NCI-H748 treated with DMSO at 0.1 percent for 48 hours (cell line): ENCODE measurements at places on chromosomes 13 and 19.

DNA sequence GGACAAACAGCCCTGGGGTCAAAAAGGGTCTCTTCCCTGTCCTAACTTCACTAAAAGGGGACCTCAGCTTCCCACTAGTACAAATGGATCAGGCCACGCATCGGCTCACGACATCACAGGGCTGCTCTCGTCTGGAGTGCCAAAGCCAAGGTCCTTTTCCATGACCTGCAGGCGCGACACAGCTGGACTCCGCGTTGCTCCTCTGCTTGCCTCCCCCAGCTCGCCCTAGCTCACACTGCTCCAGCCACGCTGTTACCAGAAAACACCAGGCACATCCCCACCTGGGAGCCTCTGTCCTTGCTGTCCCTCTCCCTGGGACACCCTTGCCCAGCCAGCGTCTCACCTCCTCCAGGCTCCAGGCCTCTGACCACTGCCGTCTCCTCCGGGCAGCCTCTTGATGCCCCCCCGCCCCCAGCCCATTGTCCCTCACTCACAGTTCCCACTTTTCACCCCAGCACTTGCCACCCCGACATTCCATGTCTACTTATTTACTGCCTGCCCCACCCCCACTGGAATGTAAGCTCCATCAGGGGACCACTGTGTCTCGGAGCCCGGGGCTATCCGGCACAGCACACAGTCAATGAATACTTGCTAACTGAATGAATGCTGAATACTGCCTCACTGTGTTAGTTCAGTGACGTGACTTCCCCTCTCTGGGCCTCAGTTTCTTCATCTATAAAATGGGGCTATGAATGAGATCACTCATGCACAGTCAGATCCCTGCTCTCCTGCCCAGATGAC lies 20.7 kb downstream of the AKT2 start:
- DNase-seq, result no peak

- no peak for DNase-seq
These were observed 533 bp downstream of the ZNF544 start for GRCh38 chr19:58229255-58229639.

GRCh38 chr13:81224209-81224833 lies 883.4 kb upstream of the SPRY2 start:
- DNase-seq, result no peak

GRCh38 chr19:1360126-1360817 lies 23.4 kb upstream of the NDUFS7 start:
- DNase-seq, result no peak

DNA sequence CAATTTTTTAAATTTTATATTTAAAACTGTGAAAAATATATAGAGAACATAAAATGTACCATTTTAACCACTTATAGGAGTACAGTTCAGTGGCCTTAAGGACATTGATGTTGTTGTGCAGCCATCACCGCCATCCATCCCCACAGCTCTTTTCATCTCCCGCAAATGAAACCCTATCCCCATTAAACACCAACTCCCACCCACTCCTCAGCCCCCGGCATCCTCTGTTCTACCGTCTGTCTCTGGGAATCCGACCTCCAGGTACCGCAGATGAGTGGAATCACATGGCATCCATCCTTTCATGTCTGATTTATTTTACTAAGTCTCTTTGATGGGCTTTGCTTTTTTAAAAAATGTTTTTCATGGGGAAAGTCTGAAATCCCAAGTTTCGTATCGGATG lies 23.8 kb upstream of the SMIM17 start:
- DNase-seq, result no peak

- no peak for DNase-seq
These were observed 82.4 kb downstream of the GGACT start for GRCh38 chr13:100506154-100506553.

- DNase-seq, result no peak
These were observed 19.6 kb downstream of the IER2 start for GRCh38 chr19:13169769-13170168.

GRCh38 chr19:13069415-13070359 lies 33.0 kb downstream of the LYL1 start:
- no peak for DNase-seq

DNA sequence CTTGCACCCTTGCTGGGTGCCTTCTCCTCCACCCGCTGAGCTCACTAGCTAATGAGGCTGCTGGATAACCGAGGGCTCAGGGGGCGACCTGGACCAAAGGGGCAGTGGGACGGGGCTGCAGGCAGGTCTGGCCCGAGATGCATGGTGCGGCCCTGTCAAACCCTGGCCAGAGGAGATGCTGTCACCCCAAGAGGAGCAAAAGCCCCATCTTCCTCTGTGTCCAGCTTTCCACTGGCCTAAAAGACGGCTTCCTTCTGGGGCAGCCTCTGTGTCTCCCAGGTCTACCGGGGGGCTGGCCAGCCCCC lies 261.8 kb downstream of the TBC1D4 start:
- no peak for DNase-seq

- DNase-seq, result no peak
These were observed 93.2 kb upstream of the SOX1 start for GRCh38 chr13:111973605-111974340.

DNA sequence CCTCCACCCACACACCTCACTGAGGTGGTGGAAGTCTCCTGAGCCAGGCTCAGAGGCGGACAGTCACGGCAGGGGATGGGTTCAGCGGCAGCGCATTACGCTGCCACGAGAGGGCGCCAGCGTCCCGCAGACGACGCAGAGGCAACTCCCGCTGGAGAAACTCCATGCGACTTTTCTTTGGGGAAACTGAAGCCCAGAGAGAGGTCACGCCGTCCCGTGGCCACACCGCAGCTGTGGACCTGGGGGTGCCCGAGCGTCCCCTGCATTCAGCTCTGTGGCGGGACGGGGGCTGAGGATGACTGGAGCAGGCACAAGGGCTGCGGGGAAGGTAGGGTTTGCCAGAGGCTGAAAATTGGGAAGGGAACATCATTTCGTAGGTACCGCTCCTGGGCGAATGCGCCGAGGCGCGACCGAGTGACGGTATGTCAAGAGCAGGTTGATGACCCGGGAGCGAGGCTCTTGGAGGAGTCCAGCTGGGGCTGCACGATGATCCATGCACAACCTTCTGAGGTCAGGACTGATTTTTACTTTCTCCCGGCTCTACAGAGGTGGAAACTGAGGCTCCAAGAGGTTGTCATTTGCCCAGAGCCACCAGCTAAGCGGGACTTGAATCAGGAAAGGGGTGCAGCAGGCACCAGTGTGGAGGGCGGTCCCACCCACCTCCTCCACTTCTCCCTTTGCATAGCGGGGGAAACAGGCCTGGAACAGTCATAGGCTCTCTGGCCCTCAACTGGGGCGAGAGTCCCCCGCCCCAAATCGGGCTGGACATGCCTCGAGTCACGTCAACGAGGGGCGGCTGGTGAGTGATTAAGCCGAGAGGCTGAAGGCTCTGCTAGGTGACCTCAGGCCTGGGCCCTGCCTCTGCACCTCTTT lies 690 bp upstream of the ARRDC2 start:
- DNase-seq, result peak; percentile 48

DNA sequence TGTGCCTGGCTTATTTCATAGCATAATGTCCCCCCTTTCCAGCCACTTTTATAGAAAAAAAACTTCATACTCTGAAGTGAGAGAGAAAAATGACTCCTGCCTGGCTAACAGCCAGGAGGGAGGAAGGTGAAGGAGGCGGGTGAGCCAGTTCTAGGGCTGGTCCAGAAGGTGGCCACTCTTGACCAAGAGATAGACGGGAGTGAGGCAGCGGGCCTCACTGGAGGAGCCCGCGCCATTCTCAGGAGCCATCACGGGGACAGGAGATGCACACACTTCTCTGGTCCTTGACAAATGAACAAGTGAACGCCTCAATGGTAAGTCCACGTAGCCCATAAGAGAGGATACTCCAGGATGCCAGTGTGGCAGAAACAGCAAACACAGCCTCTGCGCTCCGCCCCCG lies 231.4 kb downstream of the UQCRFS1 start:
- no peak for DNase-seq

DNA sequence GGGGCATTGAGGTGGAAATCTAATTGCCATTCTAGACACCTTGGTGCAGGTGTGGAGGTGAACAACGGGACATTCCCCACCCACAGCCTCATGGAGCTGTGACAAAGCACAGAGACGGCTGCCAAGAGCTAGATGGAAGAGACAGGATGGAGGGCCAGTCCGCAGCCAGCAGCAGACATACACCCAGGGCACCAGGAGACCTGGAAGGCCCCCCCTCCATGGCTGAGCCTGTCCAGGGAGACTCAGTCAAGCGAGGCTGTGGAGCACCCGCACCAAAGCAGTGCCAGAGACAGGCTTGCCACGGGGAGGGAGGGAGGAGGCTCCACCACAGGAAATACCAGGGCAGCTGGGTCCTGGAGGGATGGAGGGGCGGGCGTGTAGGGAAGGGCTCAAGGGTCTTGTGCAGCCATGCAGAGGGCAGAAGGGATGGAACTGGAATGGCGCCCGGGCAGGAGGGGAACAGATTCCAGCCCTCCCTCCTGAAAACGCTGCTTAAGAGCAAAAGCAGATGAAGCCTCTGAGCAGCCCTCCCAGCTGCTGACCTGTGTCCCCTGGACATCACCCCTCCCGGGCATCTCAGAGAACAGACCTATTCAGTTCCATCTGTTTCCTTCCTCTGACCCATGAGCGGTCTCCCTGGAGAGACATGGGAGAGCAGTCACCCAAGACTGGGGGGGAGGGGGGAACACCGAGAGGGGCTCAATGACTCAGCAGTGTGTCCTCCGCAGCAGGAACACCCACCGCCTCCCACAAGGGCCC lies 14.4 kb downstream of the EPS15L1 start:
- no peak for DNase-seq

DNA sequence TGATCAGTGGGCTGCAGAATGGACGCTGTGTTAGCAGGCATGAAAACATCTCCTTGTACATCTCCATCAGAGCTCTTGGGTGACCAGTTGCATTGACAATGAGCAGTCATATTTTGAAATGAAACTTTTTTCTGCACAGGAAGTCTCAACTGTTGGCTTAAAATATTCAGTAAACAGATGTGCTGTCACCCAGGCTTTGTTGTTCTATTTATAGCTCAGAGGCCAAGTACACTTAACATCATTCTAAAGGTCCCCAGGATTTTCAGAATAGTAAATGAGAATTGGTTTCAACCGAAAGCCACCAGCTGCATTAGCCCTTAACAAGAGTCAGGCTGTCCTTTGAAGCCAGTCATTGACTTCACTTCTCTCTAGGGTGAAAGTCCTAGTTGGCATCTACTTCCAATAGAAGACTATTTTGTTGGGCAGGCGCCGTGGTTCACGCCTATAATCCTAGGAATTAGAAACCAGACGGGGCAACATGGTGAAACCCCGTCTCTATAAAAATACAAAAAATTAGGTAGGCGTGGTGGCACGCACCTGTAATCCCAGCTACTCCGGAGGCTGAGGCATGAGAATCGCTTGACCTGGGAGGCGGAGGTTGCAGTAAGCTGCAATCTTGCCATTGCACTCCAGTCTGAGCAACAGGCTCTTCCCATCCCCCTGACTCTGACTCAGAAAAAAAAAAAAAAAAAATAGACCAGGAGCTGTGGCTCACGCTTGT lies 7.9 kb upstream of the PDE4A start:
- no peak for DNase-seq

DNA sequence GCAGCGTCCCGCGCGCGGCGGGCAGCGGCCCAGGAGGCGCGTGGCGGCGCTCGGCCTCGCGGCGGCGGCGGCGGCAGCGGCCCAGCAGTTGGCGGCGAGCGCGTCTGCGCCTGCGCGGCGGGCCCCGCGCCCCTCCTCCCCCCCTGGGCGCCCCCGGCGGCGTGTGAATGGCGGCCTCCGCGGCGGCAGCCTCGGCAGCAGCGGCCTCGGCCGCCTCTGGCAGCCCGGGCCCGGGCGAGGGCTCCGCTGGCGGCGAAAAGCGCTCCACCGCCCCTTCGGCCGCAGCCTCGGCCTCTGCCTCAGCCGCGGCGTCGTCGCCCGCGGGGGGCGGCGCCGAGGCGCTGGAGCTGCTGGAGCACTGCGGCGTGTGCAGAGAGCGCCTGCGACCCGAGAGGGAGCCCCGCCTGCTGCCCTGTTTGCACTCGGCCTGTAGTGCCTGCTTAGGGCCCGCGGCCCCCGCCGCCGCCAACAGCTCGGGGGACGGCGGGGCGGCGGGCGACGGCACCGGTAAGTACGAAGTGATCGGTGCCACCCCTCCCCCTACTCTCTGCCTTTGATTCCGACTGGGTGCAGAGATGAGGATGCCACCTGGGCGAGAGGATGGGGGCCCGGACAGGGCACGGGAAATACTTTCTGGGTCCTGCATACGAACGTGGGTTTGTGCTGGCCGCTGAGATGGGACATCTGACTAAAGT lies 874 bp downstream of the TRIM28 start:
- DNase-seq, result no peak

DNA sequence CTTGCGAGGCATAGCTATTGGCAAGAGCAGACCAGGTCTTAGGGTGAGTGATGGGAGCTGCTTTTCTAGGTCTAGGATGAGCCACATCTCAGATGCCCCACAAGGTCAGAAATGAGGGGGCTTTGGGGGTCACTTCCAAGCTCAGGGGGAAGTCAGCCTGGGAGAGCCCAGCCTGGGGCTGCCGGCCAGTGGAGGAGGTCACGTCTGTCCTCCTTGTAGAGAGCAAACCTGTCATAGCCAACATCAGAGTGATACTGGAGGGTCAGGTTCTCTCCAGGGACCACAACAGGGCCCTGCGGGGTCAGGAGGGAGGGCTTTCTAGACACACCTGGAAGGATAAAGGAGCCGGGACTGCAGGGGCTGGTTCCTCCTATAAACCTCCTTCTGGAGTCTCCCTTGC lies 2.4 kb downstream of the LILRA5 start:
- DNase-seq, result no peak

- DNase-seq, result no peak
These were observed 1.0 kb upstream of the RPS5 start for GRCh38 chr19:58385891-58386575.

DNA sequence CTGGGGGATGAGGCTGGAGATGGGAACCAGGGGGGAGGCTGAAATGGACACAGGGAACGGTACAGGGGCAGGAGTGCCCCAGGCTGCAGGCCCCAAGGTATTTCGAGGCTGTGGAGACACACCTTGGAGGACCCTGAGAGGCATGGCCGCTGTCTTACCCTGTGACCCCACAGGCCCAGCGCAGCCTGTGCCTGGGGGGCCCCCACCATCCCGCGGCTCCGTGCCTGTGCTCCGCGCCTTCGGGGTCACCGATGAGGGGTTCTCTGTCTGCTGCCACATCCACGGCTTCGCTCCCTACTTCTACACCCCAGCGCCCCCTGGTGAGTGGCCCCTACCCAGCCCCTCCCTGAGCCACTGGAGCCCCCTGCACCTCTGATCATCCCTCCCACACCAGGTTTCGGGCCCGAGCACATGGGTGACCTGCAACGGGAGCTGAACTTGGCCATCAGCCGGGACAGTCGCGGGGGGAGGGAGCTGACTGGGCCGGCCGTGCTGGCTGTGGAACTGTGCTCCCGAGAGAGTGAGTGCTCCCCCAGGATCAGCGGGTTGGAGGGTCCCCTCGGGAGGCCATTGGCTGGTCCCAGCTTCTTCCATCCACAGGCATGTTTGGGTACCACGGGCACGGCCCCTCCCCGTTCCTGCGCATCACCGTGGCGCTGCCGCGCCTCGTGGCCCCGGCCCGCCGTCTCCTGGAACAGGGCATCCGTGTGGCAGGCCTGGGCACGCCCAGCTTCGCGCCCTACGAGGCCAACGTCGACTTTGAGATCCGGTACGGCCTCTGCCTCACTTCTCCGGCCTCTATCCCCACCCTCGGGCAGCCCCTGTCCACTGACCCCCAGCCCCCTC lies 16.9 kb upstream of the SPIB start:
- no peak for DNase-seq

- DNase-seq, result no peak
These were observed 3.8 kb downstream of the ELAVL1 start for GRCh38 chr19:8001651-8001994.
